ENCODE measurements at places on chromosomes 7 and 10.

GRCh38 chr7:138961159-138961558, 20.0 kb downstream of the KIAA1549 start:
- H3K27me3 ChIP-seq, result no peaks in the 10 kb centered on the region
- no peak for DNase-seq
- no peak overlapping the region for H3K4me3 ChIP-seq

GRCh38 chr10:70786799-70787415, 1.7 kb upstream of the TBATA start:
- H3K4me1 ChIP-seq, result no peaks in the 10 kb centered on the region
- no peak overlapping the region for H3K4me3 ChIP-seq
- no peak for DNase-seq
- H3K27ac ChIP-seq, result no peak overlapping the region
- no peaks in the 10 kb centered on the region for H3K36me3 ChIP-seq
- no peaks in the 10 kb centered on the region for H3K27me3 ChIP-seq

GRCh38 chr10:98326621-98327027, 58.6 kb upstream of the LOXL4 start:
- H3K27ac ChIP-seq, result no peak overlapping the region
- peaks cover 2% of the 10 kb centered on the region for H3K4me1 ChIP-seq
- DNase-seq, result no peak
- no peak overlapping the region for H3K4me3 ChIP-seq
- H3K36me3 ChIP-seq, result no peaks in the 10 kb centered on the region

GRCh38 chr7:1954366-1955004, 278.3 kb downstream of the MAD1L1 start:
- H3K4me3 ChIP-seq, result no peak overlapping the region
- peaks cover 2% of the 10 kb centered on the region for H3K4me1 ChIP-seq
- no peak for DNase-seq
- H3K27me3 ChIP-seq, result no peaks in the 10 kb centered on the region
- no peak overlapping the region for H3K27ac ChIP-seq

- peaks cover 3% of the 10 kb centered on the region for H3K4me1 ChIP-seq
- DNase-seq, result no peak
- H3K27me3 ChIP-seq, result no peaks in the 10 kb centered on the region
- H3K36me3 ChIP-seq, result peaks cover 9% of the 10 kb centered on the region
- H3K27ac ChIP-seq, result no peak overlapping the region
Measured at GRCh38 chr7:128812514-128813168, 17.6 kb upstream of the FLNC start.

- H3K4me3 ChIP-seq, result no peak overlapping the region
- peaks cover 6% of the 10 kb centered on the region for H3K4me1 ChIP-seq
- DNase-seq, result no peak
- peaks cover 34% of the 10 kb centered on the region for H3K36me3 ChIP-seq
- no peaks in the 10 kb centered on the region for H3K27me3 ChIP-seq
- no peak overlapping the region for H3K27ac ChIP-seq
Measured at GRCh38 chr10:125073996-125074395, 86.4 kb downstream of the CTBP2 start.

GRCh38 chr7:56125831-56126230, 9.6 kb upstream of the NUPR2 start:
- no peak for DNase-seq
- no peak overlapping the region for H3K27ac ChIP-seq
- H3K36me3 ChIP-seq, result peaks cover 1% of the 10 kb centered on the region
- no peaks in the 10 kb centered on the region for H3K4me1 ChIP-seq
- no peaks in the 10 kb centered on the region for H3K27me3 ChIP-seq

- no peaks in the 10 kb centered on the region for H3K36me3 ChIP-seq
- DNase-seq, result no peak
- peaks cover under 1% of the 10 kb centered on the region for H3K27me3 ChIP-seq
- no peak overlapping the region for H3K27ac ChIP-seq
- H3K4me1 ChIP-seq, result peaks cover 4% of the 10 kb centered on the region
Measured at GRCh38 chr10:110337401-110337800, 32.7 kb upstream of the SMNDC1 start.

DNA sequence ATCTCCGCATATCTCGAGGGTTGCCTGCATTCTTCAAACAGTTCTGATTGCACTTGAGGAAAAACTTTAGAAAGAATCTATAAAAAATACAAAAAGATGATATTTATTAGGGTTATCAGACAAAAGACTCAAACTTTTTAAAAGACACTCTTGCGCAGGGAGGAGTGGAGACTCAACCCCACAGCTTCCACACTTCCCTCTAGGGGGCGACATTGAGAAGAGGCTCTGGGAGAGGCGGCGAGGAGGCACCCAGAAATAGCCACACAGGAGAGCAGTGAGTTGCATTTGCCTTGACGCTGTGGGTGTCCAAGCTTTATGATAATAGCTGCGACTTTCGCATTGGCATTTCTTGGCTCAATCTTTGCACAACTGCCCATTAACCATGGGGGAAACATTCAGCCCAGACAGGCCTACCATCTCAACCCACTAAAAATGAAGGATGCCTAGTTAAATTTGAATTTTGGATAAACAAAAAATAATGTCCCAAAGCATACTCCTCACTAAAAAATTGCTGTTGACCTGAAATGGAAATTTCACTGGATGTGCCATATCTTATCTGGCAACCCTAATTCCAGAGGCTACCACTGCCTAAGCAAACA, 86.2 kb downstream of the EBF3 start:
- H3K27me3 ChIP-seq, result peaks cover 82% of the 10 kb centered on the region
- H3K4me3 ChIP-seq, result no peak overlapping the region
- H3K4me1 ChIP-seq, result peaks cover 4% of the 10 kb centered on the region
- no peak overlapping the region for H3K27ac ChIP-seq

GRCh38 chr7:139732471-139733167, 45.2 kb downstream of the HIPK2 start:
- H3K4me1 ChIP-seq, result peaks cover 19% of the 10 kb centered on the region
- no peak overlapping the region for H3K27ac ChIP-seq
- H3K27me3 ChIP-seq, result no peaks in the 10 kb centered on the region
- H3K36me3 ChIP-seq, result peaks cover 27% of the 10 kb centered on the region
- no peak for DNase-seq

GRCh38 chr10:78870458-78870857, 198.3 kb upstream of the ZMIZ1 start:
- H3K27me3 ChIP-seq, result peaks cover 33% of the 10 kb centered on the region
- no peak overlapping the region for H3K4me3 ChIP-seq
- no peaks in the 10 kb centered on the region for H3K36me3 ChIP-seq
- H3K4me1 ChIP-seq, result no peaks in the 10 kb centered on the region
- DNase-seq, result no peak

All from progenitor cell of endocrine pancreas (in vitro differentiated cells).